ENCODE measurements at places on chromosomes 6 and 20. TPM values are rescaled to one million over a fixed set of nuclear protein-coding genes. Genes with fewer than 3 reads are reported as not detected.

ALDH5A1 gene
- total RNA-seq: 0.39 TPM

BFSP1 gene
- total RNA-seq: 0.73 TPM

EPPIN gene
- total RNA-seq: not detected

SIGLEC1 gene
- total RNA-seq: not detected

MAPK13 gene
- total RNA-seq: 12.1 TPM

PLG gene
- not detected for total RNA-seq

SLC26A8 gene
- total RNA-seq: under 0.01 TPM
